ENCODE measurements at places on chromosomes 3 and 15. TPM values are rescaled to one million over a fixed set of nuclear protein-coding genes. Genes with fewer than 3 reads are reported as not detected.

The PPP2R3A gene
- 0.17 TPM for total RNA-seq

The CCR3 gene
- 1.9 TPM for total RNA-seq

The RTP3 gene
- total RNA-seq: not detected

The SENP2 gene
- 32.4 TPM for total RNA-seq

The ZNF609 gene
- total RNA-seq: 57.2 TPM

GRCh38 chr3:66342717-66343356 lies 122.0 kb downstream of the SLC25A26 start:
- no peaks in the 10 kb centered on the region for H3K4me1 ChIP-seq
- H3K36me3 ChIP-seq: peaks cover 9% of the 10 kb centered on the region
- no peak overlapping the region for H3K27ac ChIP-seq
- no peak for DNase-seq
- no peaks in the 10 kb centered on the region for H3K27me3 ChIP-seq

DNA sequence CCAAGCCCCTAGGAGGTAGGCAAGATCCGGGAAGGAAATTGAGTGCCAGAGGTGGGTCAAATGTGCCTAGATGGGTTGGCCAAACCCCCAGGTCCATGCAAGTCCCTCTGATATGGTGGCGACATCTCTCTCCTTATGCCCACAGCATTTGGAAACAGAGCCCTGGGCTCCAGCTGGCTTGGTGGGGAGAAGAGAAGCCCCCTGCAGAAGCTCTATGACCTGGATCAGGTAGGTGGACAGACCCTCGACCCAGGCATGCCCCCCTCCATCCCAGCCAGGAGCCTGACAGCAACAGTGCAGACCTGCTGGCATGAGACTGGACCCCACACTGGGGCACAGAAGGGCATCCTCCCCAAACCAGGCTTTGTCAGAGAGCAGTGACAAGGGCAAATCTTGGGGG lies 12.2 kb downstream of the CHST13 start:
- H3K27ac ChIP-seq: no peak overlapping the region
- no peak overlapping the region for H3K4me3 ChIP-seq
- DNase-seq: no peak

GRCh38 chr3:65729973-65730372 lies 308.7 kb downstream of the MAGI1 start:
- no peak overlapping the region for H3K4me3 ChIP-seq
- no peaks in the 10 kb centered on the region for H3K36me3 ChIP-seq
- no peak overlapping the region for H3K27ac ChIP-seq
- no peaks in the 10 kb centered on the region for H3K27me3 ChIP-seq
- DNase-seq: no peak
- no peaks in the 10 kb centered on the region for H3K4me1 ChIP-seq

DNA sequence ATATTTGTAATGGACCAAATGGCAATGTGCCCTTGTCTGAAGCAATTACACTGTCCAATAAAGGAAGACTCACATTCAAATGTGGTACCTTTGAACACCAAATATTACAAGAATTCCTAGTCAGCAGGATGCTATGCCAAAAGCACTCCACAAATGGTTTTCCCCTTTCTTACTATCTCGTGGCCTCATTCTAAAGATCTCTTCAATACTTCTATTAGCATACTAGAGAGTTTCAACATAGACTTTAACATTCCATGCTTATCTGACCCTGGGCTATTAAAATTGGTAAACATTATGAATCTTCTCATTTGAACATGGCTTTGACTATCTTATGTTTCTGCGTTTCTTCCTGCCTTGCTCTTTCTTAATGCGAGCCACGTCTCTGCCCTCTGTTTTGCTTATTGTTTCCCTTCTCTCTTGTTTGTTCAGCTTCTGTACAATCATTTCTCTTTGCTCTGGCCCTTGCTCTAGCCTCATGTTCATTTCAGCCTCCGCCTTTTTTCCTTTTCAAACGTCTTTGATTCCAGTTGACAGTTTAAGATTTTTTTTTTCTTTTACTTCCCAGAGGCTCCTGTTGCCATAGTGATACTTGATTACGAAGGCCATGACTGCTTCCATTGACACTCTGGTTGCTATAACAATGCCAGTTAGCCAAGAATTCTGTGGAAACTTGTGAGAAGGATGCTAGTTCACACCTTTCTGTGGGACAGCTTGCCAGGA lies 49.5 kb upstream of the SLC9A9 start:
- no peak overlapping the region for H3K4me3 ChIP-seq
- H3K4me1 ChIP-seq: no peaks in the 10 kb centered on the region
- peaks cover 13% of the 10 kb centered on the region for H3K27me3 ChIP-seq
- H3K36me3 ChIP-seq: no peaks in the 10 kb centered on the region
- no peak overlapping the region for H3K27ac ChIP-seq

- H3K4me1 ChIP-seq: peaks cover 2% of the 10 kb centered on the region
- no peaks in the 10 kb centered on the region for H3K36me3 ChIP-seq
- no peak overlapping the region for H3K4me3 ChIP-seq
- DNase-seq: no peak
- H3K27me3 ChIP-seq: peaks cover 10% of the 10 kb centered on the region
- no peak overlapping the region for H3K27ac ChIP-seq
Observed at GRCh38 chr3:194711913-194712312, 26.2 kb downstream of the FAM43A start.

GRCh38 chr3:64445109-64445943 lies 220.1 kb upstream of the PRICKLE2 start:
- DNase-seq: no peak
- no peak overlapping the region for H3K4me3 ChIP-seq
- H3K27ac ChIP-seq: no peak overlapping the region
- no peaks in the 10 kb centered on the region for H3K36me3 ChIP-seq
- peaks cover 72% of the 10 kb centered on the region for H3K27me3 ChIP-seq

DNA sequence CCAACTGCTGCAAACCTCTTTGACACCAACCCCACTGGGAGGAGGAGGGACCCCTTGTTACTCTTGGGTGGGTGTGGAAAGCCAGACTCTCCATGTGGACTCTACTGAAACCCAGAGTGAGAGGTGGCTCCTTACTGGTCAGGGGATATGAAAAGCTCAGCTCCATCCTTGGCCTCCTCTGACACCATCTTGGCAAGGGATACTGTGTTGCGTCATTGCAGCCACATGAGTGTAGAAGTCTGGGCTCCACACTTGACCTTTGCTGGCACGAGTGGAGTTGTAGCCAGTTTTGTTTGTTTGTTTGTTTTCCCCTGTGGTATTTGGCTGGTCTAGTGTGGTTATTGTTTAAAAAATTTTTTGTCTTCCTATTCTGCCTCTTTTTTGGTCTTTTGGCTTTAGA lies 289.1 kb downstream of the GAP43 start:
- no peaks in the 10 kb centered on the region for H3K36me3 ChIP-seq
- no peaks in the 10 kb centered on the region for H3K4me1 ChIP-seq
- no peak overlapping the region for H3K27ac ChIP-seq
- no peak for DNase-seq

GRCh38 chr3:3628676-3629328 lies 170.4 kb upstream of the LRRN1 start:
- no peak overlapping the region for H3K4me3 ChIP-seq
- H3K4me1 ChIP-seq: no peaks in the 10 kb centered on the region

- no peaks in the 10 kb centered on the region for H3K36me3 ChIP-seq
- H3K27ac ChIP-seq: no peak overlapping the region
- no peak for DNase-seq
- H3K4me3 ChIP-seq: no peak overlapping the region
- no peaks in the 10 kb centered on the region for H3K4me1 ChIP-seq
- H3K27me3 ChIP-seq: no peaks in the 10 kb centered on the region
Observed at GRCh38 chr3:7487763-7488162, 626.8 kb downstream of the GRM7 start.

DNA sequence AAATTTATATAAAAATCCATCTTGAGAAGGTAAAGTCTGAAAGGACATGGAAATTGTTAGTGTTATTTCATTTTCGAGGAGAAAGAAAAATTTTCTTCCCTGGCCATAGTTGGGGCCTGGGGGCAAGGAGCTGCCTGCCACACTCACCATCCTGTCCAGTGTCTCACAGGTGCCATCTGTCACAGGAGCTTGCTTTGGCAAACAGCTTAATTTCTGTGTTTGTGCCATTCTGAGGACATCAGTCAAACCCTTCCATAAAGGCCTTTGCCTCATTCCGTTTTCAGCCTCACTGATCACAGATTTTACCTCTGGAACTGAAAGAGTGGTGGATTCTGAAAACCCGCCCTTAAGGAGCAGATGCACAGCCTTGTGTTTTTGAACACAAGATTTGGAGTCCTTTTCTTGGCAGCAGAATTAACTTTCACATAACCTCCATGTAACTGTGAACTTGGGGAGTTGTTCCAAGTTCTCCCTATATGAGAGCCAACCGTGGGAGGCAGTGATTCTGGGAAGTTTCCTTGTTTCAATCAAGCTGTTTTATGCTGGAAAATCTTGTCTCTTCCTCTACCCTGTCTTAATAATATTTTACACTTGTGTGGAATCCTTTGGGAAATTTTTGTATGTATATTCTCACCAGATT lies 254.7 kb downstream of the CACNA2D3 start:
- no peak for DNase-seq
- no peak overlapping the region for H3K27ac ChIP-seq
- H3K27me3 ChIP-seq: no peaks in the 10 kb centered on the region

- H3K27ac ChIP-seq: no peak overlapping the region
- peaks cover 4% of the 10 kb centered on the region for H3K27me3 ChIP-seq
- no peak overlapping the region for H3K4me3 ChIP-seq
- DNase-seq: no peak
Observed at GRCh38 chr3:151477591-151478334, 16.9 kb upstream of the IGSF10 start.

DNA sequence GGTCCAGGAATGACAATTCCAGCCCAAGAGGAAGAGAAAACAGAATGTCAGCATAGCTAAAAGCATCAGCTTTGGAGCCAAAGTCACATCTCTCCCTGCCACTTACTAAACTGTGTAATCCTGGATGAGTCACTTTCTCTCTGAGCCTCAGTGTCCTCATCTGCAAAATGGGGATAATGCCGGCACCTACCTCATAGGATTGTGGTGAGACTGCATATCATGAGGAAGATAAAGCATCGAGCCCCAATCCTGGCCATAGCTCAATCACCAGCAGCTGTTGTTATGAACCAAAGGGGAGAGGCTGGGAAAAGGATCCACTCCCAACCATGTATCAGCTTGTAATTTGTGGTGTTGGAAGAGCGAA lies 9.1 kb downstream of the SLC6A1 start:
- H3K27me3 ChIP-seq: peaks cover 12% of the 10 kb centered on the region
- DNase-seq: no peak
- no peak overlapping the region for H3K27ac ChIP-seq
- no peaks in the 10 kb centered on the region for H3K36me3 ChIP-seq
- no peaks in the 10 kb centered on the region for H3K4me1 ChIP-seq

DNA sequence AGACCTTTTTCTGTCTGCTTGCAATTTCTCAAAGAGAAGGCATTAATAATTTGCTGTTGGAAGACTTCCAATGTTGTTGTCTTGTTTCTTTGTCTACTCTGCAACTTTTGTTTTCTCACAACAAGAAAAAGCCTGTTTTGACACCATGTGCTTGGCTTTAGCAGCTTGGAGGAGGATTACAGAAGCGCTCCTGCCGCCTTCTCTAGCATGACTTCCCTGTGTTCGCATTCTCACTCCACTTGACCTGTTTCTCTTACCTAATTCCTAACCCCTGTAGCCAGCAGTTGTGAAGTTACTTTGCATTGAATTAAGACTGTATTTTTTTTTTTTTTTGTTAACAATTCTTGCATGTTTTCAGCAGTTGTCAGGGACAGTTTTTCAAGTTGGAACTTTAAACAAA lies 235.3 kb upstream of the GOLIM4 start:
- H3K27me3 ChIP-seq: no peaks in the 10 kb centered on the region
- H3K4me3 ChIP-seq: no peak overlapping the region
- no peaks in the 10 kb centered on the region for H3K4me1 ChIP-seq
- no peak overlapping the region for H3K27ac ChIP-seq

DNA sequence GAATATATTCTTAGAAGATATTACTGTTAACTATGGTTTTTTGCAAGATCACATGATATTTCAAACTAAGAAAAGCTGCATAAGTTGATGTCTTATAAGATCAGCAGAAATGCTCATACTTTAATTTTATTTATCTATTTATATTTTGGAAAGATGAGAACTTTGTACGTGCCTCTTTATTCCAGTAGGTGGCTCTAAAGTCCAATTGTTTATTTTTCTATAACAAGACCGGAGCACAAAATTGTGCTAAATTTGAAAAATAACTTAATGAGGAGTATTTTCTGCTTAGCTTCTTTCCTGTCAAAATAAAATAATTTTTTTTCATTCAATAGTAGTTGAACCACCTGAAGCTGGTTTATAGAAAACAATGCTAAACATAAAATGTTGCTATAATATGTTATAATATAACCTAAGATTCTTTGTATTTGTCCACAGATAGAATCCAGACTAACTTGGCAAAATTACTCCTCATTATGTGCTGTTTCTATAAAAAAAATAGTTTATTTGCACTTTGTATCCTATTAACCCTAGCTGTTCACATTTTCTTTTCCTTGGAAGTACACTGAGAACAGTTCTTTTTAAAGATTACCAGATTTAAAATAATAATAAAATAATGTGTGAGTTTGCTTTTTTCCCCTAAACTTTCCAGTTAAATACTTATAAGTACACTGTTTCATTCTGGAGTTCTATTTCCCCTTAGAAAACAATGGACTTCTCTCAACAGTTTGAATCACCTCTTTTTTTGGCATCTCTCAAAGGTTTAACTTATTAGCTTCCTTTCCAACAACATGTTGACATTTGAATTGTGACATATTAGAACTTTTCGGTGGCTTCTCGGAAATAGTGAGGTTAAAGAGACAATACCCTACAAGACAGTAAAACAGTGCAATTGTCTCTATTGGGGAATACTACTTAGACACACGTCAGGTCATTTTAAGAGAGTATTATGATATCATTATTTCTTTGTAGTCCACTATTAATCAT lies 530.0 kb downstream of the MECOM start:
- H3K36me3 ChIP-seq: no peaks in the 10 kb centered on the region
- no peak overlapping the region for H3K4me3 ChIP-seq
- H3K27me3 ChIP-seq: peaks cover 32% of the 10 kb centered on the region
- DNase-seq: no peak
- H3K27ac ChIP-seq: no peak overlapping the region

Data from activated naive CD8-positive, alpha-beta T cell treated with anti-CD3 and anti-CD28 coated beads, Interleukin-2, amount 10 ng/mL, durations not matched to agents 7 days and 5 days (primary cell).